ENCODE measurements at places on chromosomes 5 and 9.

- H3K27me3 ChIP-seq = no peaks in the 10 kb centered on the region
- no peak overlapping the region for H3K27ac ChIP-seq
- no peak overlapping the region for H3K4me3 ChIP-seq
- no peak for DNase-seq
- no peaks in the 10 kb centered on the region for H3K4me1 ChIP-seq
Observed at GRCh38 chr5:181100121-181100875, 30.7 kb downstream of the OR2V1 start.

GRCh38 chr9:86549401-86549811 is 195.2 kb upstream of the TUT7 start:
- H3K4me1 ChIP-seq = no peaks in the 10 kb centered on the region
- no peak overlapping the region for H3K4me3 ChIP-seq
- no peak overlapping the region for H3K27ac ChIP-seq
- no peaks in the 10 kb centered on the region for H3K36me3 ChIP-seq
- DNase-seq = no peak

DNA sequence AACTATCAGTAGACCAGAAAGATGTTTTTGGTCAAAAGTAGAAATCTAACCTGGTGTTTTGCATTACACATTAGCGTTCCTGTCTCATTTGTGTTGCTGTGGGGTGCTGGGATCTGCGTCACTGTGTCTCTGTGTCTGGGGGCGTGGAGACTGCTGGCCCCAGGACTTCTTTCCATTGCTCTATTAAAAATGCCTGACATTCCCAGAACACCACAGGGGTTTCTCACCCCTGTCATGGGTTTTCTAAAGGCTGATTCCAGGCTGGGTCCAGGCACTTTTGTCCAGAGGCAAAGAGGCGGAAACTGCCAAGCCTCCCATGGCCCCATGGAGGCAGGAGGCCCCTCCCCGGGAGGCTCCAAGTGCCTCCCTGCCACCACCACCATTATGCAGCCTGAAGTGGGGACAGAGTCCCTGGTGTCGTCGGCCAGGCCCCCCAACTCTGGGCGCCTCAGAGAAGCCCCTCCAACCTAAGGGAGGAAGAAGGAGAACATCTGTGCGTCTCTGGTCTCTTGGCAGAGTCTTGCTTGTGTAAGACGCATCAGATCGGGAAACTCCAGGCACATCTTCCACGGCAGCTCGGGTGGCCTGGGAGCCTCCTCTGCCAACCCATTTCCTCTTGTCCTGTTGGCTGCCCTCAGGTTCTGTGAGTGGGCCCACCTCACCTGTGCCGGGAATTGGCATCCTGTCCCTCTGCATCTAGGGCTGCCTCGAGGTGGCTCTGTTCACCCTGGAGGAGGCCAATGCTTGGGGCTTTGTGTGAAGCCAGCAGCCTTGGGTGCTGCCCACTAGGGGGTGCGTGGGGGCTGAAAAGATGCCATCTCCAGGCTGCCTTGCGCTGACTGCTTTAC is 13.8 kb upstream of the PLEKHG4B start:
- no peaks in the 10 kb centered on the region for H3K36me3 ChIP-seq
- no peak overlapping the region for H3K27ac ChIP-seq
- H3K4me1 ChIP-seq = no peaks in the 10 kb centered on the region
- DNase-seq = no peak

DNA sequence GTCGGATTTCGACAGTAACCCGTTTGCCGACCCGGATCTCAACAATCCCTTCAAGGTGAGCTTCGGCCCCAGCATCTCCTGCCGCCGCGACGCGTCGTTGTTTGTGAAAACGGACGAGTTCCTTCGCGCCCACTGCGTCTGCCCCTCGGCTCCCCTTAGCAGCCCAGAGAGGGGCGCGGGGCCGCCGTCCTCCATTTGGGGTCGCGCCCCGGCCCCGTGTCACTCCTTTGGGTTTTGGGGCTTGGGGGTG is 182 bp downstream of the SCAMP1 start:
- no peak for DNase-seq
- H3K4me3 ChIP-seq = peak overlapping the region; percentile 99
- H3K27ac ChIP-seq = peak overlapping the region; percentile 86
- H3K27me3 ChIP-seq = no peaks in the 10 kb centered on the region
- no peaks in the 10 kb centered on the region for H3K36me3 ChIP-seq

DNA sequence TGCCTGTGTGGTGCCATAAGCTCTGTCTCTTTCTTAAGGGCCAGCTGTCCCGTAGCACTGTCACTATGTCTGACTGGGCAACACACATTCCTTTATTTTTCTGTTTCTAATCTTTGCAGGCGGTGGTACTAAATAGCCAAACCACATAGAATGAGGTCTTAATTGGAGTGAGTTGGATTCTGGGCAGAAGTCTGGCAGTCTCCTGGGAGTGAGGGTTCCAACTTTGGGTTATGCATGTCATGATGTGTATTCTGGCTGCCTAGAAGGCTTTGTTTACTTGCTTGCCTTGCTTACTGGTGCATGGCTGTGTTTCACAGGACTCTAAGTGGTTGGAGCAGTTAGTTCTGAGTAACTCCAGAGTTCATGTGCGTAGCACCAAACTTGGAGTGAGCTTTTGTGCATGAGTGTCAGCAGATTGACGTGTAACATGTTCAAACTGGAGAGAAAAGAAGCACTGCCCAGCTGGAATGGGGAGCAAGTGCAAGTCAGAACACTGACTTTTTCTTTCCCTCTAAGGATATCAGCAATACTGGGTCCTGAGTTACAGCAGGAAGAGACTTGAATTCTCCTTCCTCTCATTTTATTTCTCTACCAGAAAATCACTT is 185.8 kb downstream of the PCSK1 start:
- no peaks in the 10 kb centered on the region for H3K27me3 ChIP-seq
- no peak overlapping the region for H3K4me3 ChIP-seq
- H3K27ac ChIP-seq = no peak overlapping the region
- no peaks in the 10 kb centered on the region for H3K36me3 ChIP-seq
- H3K4me1 ChIP-seq = no peaks in the 10 kb centered on the region

- H3K4me1 ChIP-seq = peaks cover 4% of the 10 kb centered on the region
- DNase-seq = no peak
- H3K27ac ChIP-seq = no peak overlapping the region
- no peak overlapping the region for H3K4me3 ChIP-seq
- H3K27me3 ChIP-seq = no peaks in the 10 kb centered on the region
Observed at GRCh38 chr9:14989811-14990210, 79.6 kb upstream of the FREM1 start.

GRCh38 chr5:170144286-170145023 is 38.8 kb downstream of the FOXI1 start:
- H3K4me1 ChIP-seq = no peaks in the 10 kb centered on the region
- no peak overlapping the region for H3K27ac ChIP-seq
- H3K4me3 ChIP-seq = no peak overlapping the region
- DNase-seq = no peak
- no peaks in the 10 kb centered on the region for H3K27me3 ChIP-seq

DNA sequence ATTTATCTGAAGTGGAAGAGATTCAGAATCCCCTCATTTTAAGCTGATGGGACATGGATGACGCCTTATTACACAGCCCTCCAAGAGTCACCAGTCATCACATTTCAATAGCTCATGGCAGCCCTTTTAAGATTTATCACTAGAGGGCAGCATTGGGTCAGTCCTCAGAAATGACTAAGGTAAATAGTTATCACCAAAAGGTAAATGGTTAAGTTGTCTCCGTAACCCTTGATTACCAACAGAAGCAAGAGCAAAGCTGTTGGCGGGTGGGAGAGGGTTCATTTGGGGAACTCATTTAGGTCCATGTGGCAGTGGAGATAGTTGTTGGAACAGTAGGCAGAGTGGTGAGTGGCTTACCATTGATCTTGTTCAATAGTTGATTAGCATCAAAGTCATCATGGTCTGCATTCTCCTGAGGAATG is 12.0 kb upstream of the C9 start:
- no peak overlapping the region for H3K27ac ChIP-seq
- H3K36me3 ChIP-seq = no peaks in the 10 kb centered on the region
- H3K27me3 ChIP-seq = no peaks in the 10 kb centered on the region
- DNase-seq = peak; percentile 55
- H3K4me1 ChIP-seq = no peaks in the 10 kb centered on the region
- H3K4me3 ChIP-seq = no peak overlapping the region

All from testis (tissue), 5 donors.